ENCODE measurements at places on chromosomes 6 and 20. TPM values are rescaled to one million over a fixed set of nuclear protein-coding genes. Genes with fewer than 3 reads are reported as not detected.

GRCh38 chr20:14855171-14855570, 517.8 kb upstream of the FLRT3 start:
- DNase-seq: no peak
- no peaks in the 10 kb centered on the region for H3K36me3 ChIP-seq
- H3K27me3 ChIP-seq: no peaks in the 10 kb centered on the region

TMEM244 gene
- total RNA-seq: not detected

DNA sequence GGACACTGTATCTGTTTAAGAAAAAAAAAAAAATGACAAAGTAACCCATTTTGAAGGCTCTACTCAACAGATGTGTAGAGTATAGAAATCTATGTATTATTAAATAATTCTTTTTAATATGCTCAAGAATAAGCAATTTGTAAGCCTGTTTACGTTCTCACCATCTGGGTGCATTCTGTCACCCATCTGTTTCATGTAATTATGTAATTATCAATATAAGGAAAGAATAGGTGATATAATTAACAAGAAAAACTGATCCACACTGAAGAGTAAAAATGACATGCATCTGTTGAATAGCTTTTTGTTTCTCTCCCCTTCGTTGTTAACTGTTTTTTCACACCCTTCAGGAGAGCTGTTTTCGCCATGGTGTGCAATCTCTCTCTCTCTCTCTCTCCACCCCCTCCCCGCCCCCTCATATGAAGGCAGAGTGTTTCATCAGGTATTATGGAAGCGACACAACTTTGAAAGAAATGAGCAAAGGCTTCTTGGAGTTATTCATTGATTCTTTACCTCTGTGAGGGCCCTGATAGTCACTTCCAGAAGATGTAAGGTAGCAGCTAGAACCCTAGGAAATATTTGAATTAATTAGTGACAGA, 154.3 kb upstream of the INSM1 start:
- H3K4me1 ChIP-seq: no peaks in the 10 kb centered on the region
- H3K4me3 ChIP-seq: no peak overlapping the region
- H3K27me3 ChIP-seq: no peaks in the 10 kb centered on the region
- no peaks in the 10 kb centered on the region for H3K36me3 ChIP-seq

MCHR2 gene
- total RNA-seq: not detected

GRCh38 chr6:1062786-1063545, 248.9 kb upstream of the FOXQ1 start:
- no peak for DNase-seq
- H3K36me3 ChIP-seq: no peaks in the 10 kb centered on the region
- H3K27ac ChIP-seq: peak overlapping the region; percentile 49
